ENCODE measurements at places on chromosomes 4 and X.
A peak's percentile ranks its signal among the peaks of the same experiment; 100 is the strongest.

DNA sequence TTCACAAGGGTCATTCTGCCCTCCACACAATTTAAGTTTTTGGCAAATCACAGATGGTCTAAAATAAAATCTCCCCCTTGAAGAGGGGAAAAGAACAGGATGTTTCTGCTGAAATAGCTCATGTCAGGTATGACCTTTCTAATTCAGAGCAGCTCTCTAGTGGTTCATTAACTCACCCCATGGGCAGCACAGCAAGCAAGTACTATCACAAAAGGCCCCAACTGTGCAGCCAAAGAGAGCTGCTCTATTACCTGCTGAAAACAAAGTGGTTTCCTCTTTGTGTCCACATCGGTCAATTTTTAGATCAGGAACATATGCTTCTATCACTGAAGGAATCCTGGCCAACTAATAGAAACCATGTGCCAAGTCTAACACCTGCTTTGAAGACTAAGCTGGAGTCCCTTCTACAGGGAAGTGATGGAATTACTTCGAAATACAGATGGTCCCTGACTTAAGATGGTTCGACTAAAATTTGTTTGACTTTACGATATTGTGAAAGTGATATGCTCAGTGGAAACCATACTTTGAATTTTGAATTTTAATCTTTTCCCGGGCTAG lies 164.3 kb downstream of the ENOX2 start:
- peak; percentile 84 for DNase-seq

- no peak for DNase-seq
Measured at GRCh38 chr4:12110627-12111026, 681.9 kb upstream of the HS3ST1 start.

- peak; percentile 95 for DNase-seq
Measured at GRCh38 chr4:7978489-7978888, 38.8 kb upstream of the AFAP1 start.

- DNase-seq: peak; percentile 65
Measured at GRCh38 chr4:61301271-61301670, 101.1 kb downstream of the ADGRL3 start.

- DNase-seq: peak; percentile 46
Measured at GRCh38 chr4:126604268-126604867, 1028.4 kb upstream of the INTU start.

DNA sequence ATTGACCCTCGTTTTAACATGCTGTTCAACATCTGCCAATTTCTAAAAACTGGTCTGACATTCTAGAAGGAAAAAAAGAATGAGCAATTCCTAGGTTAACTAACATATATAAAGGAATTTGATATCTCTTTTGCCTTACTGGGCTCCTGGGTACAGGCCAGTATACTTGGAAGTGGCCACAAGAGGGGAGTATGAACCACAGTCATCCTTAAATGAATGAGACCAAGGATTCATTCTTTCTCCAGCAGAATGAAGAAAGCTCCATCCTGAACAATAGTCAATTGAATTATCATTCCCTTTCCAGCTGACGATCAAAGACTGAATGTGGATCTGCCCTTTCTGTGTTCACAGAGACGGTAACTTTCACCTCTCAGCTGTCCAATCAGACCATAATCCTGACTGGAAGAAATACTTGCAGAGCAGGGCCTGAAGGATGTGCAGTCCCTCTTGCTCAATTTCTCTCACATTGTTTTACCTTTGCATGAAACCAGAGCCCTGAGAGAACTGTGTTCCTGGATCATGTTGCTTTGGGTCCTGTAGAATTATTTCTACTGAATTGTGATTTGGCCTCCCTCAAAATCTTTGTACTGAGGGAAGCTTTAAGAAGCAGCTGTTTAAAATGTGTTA lies 14.8 kb upstream of the SPARCL1 start:
- DNase-seq: peak; percentile 41

DNA sequence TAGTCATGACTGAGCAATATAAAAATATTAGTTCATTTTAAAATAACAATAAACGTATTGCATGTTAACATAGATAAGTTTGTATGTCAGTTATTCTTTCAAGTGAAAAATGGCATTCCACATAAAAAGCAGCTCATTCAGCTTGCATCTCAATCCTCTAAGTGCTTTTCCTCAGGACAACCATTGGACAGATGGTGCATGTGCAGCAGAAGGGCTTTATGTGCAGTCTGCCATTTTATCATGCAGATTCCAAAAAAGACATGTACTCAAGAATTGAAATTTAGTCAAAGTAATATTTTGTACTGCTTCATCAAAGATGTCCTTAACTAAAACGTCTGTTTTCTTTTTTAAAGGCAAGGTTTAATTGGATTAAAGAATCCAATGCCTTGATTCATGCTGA lies 93.4 kb downstream of the RS1 start:
- no peak for DNase-seq

GRCh38 chrX:115533485-115533884 lies 27.5 kb upstream of the PLS3 start:
- no peak for DNase-seq

- DNase-seq: no peak
Measured at GRCh38 chr4:22336822-22337221, 179.0 kb downstream of the ADGRA3 start.

DNA sequence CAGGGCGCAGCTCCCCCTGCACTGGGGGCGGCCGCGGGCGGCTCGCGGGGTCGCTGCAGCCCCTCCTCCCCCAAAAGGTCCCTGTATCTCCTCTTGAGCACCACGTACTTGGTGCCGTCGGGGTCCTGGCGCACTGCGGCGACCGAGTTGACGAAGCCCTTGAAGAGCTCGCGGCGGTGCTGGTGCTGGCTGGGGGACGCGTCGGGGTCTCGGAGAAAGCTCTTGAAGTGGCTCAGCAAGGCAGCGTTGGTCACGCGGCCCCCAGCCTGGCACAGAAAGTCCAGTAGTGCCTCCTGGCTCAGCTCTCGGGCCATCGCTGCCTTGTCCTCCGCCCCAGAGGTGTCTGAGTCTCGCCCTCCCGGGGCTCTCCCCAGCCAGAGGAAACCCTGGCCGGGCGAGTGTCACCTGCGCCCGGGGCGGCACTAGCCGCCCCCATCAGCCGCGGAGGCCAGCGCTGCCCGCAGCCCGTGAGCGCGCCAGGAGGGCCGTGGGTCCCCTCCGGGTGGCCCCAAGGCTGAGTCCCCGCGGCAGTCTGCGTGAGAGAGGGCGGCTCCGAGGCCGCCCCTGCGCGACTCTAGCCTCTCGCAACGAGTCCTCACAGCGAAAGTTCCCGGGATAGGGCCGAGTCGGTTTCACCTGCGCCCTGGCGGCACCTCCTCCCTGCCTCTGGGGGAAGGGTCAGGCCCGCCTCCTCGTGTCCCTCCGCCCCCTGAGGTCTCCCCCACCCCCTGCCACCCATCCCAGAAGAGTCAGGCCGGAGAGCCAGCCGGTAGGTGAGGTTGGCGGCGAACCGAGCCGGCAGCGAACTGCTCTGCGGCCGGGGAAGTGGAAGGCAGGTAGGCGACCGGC lies at the start of gene SOWAHB:
Gene SOWAHB (minus strand): TSS at position 609 of the 849 bp plus-strand sequence. CDS start 295 bp downstream, at position 314.
- DNase-seq: peak; percentile 52

DNA sequence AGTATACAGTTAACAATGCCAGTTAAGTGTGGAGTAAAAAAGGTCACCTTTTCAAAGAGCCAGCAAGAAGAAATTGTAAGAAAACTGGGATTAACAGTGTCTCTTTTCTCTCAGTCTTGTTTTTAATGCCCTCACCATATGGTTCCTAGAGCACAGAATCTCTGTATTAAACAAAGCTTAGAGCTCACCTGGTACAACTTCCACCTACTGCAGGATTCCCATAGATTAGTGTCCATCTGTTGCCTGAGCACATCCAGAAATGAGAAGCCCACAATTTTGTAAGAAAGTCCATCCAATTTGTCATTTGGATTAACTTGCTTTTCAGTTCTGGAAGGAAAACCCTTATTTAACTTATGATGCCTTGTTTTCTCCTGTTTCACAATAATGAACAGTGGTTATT lies 1037.1 kb downstream of the STPG2 start:
- DNase-seq: peak; percentile 35

GRCh38 chr4:143351149-143351691 lies 14.5 kb downstream of the GAB1 start:
- DNase-seq: no peak

- DNase-seq: peak; percentile 70
Measured at GRCh38 chr4:149409146-149409545, 406.5 kb downstream of the IQCM start.

DNA sequence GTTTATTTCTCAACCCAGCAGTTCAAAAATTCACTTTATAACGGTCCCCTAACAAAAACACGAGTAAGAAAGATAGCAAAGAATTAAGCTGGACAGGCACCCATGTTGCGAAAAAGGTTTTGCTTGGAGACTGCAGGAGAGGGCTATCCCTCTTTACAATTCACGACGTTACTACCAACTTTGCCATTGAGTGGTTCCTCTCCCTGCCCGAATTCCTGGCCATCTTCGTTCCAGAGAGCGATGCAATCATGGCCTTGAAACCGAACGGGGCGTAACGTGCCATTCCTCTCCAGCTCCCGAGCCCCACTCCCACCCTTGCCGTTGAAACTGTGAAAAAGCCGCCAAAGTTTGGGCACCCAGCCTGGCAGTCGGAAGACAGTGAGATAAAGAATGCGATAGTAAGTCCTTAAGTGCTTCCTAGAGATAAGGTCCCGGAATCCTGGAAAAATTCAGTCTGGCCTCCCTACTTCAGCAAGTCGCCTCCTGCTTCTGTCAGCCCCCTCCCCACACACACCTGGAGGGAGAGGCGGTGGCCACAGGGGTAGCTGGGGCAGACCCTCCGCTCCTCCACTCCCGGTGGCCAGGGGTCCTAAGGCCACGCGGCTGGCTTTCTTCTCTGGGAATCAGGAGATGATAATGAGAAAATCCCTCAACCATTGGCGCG lies 65.2 kb downstream of the FBXO8 start:
- DNase-seq: no peak

DNA sequence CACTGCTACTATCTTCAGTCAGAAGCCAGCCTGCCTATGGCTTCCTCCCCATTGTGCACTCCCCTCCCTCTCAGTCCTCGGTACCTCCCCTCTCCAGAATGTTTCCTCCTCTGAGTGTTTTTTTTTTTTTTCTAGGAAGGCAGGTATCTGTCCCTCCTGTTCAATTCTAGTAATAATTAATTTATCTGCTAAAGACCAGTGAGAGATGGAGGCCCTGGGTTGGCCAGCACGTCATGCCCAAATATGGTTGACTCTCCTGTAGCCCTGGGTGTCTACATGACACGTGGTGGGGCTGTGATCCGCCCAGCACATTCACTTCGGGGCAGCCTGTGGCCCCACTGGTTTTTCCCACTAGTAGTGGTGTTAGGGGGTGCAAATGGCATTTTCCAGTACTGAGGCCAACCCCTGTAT lies 1.8 kb downstream of the FLNA start:
- DNase-seq: no peak

- peak; percentile 32 for DNase-seq
Measured at GRCh38 chrX:56564921-56565840, 1.8 kb downstream of the UBQLN2 start.

- DNase-seq: no peak
Measured at GRCh38 chrX:136032370-136032769, 47.1 kb downstream of the SLC9A6 start.

GRCh38 chr4:9987749-9988362 lies 33.4 kb downstream of the SLC2A9 start:
- no peak for DNase-seq

- no peak for DNase-seq
Measured at GRCh38 chr4:173518425-173519102, 11.5 kb downstream of the HAND2 start.

- peak; percentile 3 for DNase-seq
Measured at GRCh38 chr4:152356428-152357034, 179.4 kb downstream of the FBXW7 start.

- DNase-seq: no peak
Measured at GRCh38 chrX:24343719-24344118, 16.7 kb upstream of the SUPT20HL1 start.

GRCh38 chr4:23268072-23268771 lies 575.5 kb downstream of the GBA3 start:
- peak; percentile 66 for DNase-seq

DNA sequence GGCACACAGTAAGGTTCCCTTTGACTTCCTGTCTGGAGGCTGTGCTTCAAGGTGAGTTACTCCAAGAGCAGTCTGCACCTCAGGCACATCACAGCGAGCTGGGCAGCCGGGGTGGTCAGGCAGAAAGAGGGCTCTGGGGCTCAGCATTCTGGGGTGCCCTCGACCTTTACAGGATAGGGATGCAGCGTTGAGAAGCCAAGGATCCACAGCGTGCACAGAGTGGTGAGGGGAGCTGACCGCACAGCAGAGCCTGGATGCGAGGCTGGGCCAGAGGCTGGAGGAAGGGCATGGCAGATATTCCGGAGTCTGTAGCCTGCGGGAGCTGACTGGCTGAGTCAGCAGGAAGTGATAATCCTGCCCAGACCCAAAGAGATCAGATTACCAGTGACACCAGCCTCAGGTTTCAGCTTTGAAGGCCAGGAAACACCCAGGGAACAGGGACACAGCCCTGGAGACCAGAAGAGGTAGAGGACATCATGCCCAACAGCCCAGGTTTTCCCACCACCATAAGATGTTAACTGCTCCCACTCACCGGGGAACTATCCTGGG lies 38.4 kb upstream of the PDLIM3 start:
- no peak for DNase-seq

DNA sequence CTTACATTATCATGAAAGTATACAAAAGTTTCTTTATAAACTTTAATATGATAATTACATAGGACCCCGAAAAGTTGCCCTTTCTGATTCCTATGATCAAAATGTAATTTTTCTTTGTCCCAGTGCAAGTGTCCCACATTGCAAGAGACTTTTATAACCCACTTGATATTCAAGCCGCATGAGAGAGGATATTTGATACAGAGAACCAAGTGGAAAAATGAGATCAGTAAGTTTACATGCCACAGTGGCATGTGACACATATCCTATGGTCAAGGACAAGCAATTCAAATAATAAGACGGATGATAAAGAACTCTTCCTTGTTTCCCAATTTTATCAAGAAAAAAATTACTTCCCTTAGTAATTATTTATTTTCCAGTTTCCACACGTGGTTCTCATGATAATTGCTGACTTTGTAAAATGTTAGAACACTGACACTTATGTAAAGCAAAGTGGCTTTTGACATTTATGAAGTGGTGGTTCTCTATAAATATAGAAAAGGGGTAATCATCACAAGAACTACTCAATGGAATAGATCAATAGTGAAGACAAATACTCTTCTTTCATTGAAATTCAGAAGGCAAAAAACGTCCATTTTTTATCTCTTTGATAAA lies 273.7 kb upstream of the NOCT start:
- no peak for DNase-seq

- DNase-seq: no peak
Measured at GRCh38 chr4:15690020-15690809, 8.6 kb downstream of the FAM200B start.

DNA sequence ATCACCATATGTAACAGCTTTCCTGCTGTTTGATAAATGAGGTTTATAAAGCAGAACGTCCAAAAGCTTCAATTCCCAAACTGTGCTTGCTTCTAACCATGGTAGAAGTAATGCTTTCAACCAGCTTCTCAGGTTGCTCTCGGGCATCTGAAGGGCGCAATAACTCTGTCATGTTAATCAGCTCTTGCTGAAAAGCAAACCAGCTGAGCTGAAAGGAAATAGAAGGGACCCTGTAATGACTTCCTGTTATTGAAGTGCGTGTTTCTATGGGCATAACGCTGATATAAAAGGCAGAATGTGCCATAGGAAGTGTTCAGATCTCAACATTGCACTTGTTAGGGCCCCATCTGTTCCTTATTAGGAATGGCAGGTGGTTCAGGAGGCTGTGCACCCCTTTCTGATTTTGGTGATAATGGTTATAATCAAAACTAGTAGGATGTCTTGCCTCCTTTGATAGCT lies 21.2 kb downstream of the HERC3 start:
- peak; percentile 82 for DNase-seq
